Right renal cortex interstitium (tissue), 3 donors: ENCODE measurements at places on chromosomes 4 and X.

DNA sequence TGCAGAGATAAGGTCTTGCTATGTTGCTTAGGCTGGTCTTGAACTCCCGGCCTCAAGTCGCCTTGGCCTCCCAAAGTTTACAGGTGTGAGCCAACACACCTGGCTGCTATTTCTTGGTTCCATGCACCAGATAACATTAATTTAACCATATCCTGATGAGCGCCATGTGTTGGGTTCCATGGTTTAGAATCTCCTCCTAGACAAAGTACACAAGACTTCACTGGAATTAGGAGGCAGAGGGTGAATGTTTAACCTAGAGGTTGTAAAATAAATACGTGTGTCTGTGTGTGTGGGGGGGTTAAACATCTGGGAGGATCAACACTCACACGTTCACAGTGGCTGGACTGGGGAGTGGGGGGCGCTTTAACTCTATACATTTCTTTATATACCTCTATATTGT, 32.4 kb upstream of the SORCS2 start:
- no peak for DNase-seq

- peak; percentile 44 for DNase-seq
Measured at GRCh38 chrX:22699581-22700091, 300.1 kb upstream of the DDX53 start.

- DNase-seq, result no peak
Measured at GRCh38 chrX:94813541-94813940, 1139.5 kb downstream of the FAM133A start.

GRCh38 chr4:5050520-5051277, 581 bp upstream of the STK32B start:
- peak; percentile 45 for DNase-seq

DNA sequence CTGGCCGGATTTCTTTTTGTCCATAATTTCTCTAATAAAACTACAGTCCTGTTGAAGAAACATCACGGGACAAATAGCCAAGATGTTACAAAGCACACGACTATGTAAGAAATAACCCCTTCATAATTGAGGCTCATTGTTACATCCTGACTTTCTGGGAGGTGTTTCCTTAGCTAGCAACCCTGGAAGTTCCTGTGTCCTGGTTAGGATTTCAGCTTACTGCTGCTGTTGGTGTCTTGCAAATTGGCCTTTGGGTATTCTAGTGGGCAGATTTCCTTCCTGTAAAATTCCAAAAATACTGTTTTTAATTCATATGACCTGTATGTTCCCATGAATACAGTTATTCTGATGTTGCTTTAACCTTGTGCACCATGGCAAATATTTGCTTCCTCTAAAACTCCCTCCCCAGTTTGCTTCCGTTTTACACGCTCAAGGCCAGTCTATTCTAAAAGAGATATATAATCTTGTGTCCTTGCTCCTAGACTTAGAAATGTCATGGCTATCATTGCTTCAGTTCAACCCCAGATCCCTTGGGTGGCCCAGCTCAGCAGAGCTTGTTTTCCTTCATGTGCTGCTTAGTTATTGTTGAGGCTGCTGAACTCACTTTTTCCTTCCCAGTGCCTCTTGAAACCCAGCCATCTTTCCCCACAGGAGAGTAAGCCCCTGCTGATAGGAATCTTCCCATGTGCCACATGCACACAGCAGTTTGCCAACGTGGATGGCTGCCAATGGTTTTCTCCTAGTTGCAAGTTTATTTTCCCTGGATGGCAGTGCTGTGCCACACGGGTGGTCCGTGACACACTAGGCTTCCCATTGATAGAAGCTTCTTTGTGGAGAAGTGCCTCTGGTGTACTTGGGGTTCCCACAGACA, 75.8 kb downstream of the TSPAN7 start:
- DNase-seq, result no peak

DNA sequence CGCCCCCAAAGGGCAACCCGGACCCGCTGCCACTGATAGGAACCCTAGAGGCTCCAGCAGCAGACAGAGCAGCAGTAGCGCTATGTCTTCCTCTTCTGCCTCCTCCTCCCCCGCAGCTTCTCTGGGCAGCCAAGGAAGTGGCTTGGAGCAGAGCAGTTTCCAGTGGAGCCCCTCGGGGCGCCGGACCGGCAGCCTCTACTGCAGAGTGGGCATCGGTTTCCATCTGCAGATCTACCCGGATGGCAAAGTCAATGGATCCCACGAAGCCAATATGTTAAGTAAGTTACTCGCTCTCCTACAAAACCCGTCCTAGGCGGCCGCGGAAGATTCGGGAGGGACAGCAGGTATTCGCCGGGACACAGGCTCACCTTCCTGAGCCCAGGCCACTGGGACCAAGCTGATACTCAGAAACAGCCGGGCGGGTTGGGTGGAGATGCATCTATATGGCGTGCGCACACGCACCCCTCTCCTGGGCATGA, 477 bp downstream of the FGF5 start:
- DNase-seq, result no peak
